ENCODE measurements at places on chromosomes 7 and 10. TPM values are rescaled to one million over a fixed set of nuclear protein-coding genes. Genes with fewer than 3 reads are reported as not detected.

SCART1 gene
- polyA plus RNA-seq: 0.67 TPM

SPDYE9 gene
- 1.4 TPM for polyA plus RNA-seq

PRKG1 gene
- polyA plus RNA-seq: 117 TPM

CPSF4 gene
- 1.7 TPM for polyA plus RNA-seq

RPS24 gene
- 907 TPM for polyA plus RNA-seq

GHRHR gene
- not detected for polyA plus RNA-seq

NEUROG3 gene
- polyA plus RNA-seq: not detected

MAT1A gene
- not detected for polyA plus RNA-seq

SERPINE1 gene
- polyA plus RNA-seq: not detected

CRYGN gene
- not detected for polyA plus RNA-seq
